ENCODE measurements at places on chromosomes 12 and 14.

- no peak overlapping the region for H3K27ac ChIP-seq
- no peak for DNase-seq
- H3K4me1 ChIP-seq: no peaks in the 10 kb centered on the region
- no peaks in the 10 kb centered on the region for H3K27me3 ChIP-seq
Observed at GRCh38 chr14:103856105-103856504, 8.7 kb upstream of the PPP1R13B start.

DNA sequence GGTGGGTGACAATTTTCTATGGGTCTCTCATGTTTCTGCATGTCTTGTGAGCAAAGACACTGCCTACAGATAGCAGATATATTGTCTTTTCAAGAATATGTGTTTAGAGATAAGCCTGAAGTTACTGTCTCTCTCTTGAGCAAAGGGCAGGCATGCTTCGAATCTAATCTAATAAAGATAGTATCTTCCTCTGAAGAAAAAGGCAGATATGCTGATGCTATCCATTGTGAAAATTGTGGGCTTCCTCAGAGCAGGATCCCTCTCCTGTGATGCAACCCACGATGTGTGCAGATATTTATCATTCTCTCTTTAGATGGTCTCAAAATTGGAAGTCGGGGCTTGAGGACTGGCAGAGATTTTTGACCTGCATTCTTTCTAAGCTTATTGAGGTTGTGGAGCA is 187.0 kb downstream of the DACT1 start:
- H3K36me3 ChIP-seq: no peaks in the 10 kb centered on the region
- H3K27ac ChIP-seq: no peak overlapping the region
- no peak overlapping the region for H3K4me3 ChIP-seq
- no peak for DNase-seq

DNA sequence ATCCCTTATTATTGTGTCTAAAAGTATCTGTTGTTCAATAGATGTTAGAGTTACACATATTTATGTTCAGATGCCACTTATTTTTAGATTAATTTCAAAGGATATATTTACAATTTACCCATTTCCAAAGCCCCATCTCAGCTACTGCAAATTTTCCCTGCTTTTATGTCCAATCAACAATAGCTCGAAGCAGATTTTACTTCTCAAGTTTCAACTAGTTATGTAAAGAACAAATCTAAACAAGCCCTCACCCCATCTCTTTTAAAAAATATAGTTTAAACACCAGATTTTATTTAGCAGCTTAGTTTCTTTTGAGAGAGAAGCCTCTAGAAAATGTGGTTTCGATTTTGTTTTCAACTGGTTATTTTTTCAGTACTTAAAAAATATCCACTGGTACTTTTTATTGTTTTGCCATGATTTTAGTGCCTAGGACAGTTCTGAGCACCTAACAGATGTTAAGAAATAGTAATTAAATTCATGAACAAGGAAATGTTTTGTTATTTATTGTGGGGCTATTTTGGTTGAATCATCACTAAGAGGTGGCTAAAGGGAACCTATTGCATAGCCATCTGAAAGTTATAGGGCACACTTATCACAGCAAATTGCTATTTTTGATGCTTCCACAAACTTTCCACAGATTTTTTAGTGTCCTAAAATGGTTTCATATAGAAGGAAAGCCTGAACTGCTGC is 96.2 kb upstream of the BMP4 start:
- DNase-seq: no peak
- no peak overlapping the region for H3K27ac ChIP-seq
- no peak overlapping the region for H3K4me3 ChIP-seq

DNA sequence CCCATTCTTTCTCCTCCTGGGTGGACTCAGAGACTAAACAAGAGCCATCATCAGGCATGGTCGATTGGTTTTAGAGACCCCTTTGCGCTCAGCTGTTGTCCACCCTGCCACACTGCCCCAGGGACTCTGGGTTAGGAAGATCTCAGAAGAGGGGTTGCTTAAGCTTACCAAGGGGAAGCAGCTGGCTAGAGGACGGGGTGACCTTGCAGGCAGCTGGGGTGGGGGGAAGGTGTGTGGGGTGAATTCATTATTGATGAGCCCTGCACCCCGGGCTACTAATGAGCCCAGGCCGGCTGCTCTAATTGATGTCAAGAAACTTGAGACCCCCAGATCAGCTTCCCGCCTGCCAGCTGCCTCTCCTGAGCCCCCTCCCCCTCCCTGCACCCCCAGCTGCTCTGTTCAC is 8.7 kb upstream of the ZNF385A start:
- no peak overlapping the region for H3K27ac ChIP-seq
- DNase-seq: no peak
- H3K27me3 ChIP-seq: no peaks in the 10 kb centered on the region
- peaks cover 22% of the 10 kb centered on the region for H3K4me1 ChIP-seq
- no peak overlapping the region for H3K4me3 ChIP-seq
- H3K36me3 ChIP-seq: peaks cover 34% of the 10 kb centered on the region

- H3K27me3 ChIP-seq: no peaks in the 10 kb centered on the region
- H3K36me3 ChIP-seq: no peaks in the 10 kb centered on the region
- no peak overlapping the region for H3K4me3 ChIP-seq
- no peak for DNase-seq
- no peaks in the 10 kb centered on the region for H3K4me1 ChIP-seq
Observed at GRCh38 chr14:87443039-87443438, 549.9 kb downstream of the GALC start.

GRCh38 chr14:105660816-105661531 is 134.6 kb downstream of the TMEM121 start:
- H3K36me3 ChIP-seq: no peaks in the 10 kb centered on the region
- no peaks in the 10 kb centered on the region for H3K27me3 ChIP-seq
- no peak overlapping the region for H3K27ac ChIP-seq
- no peaks in the 10 kb centered on the region for H3K4me1 ChIP-seq
- no peak overlapping the region for H3K4me3 ChIP-seq
- DNase-seq: no peak

DNA sequence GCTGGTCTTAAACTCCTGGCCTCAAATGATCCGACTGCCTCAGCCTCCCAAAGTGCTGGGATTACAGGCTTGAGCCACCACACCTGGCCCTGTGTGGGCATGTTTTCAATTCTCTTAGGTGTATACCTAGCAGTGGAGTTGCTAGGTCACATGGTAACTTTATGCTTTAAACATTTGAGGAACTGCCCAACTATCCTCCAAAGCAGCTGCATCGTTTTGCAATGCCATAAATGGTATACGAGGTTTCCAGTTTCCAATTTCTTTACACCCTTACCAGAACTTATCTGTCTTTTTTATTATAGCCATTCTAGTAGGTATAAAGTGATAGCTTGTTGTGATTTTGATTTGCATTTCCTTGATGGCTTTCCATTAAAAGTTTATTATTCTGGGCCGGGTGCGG is 25.1 kb downstream of the RBMS2 start:
- H3K36me3 ChIP-seq: no peaks in the 10 kb centered on the region
- H3K4me1 ChIP-seq: no peaks in the 10 kb centered on the region
- H3K27ac ChIP-seq: no peak overlapping the region
- no peak overlapping the region for H3K4me3 ChIP-seq

GRCh38 chr12:27505109-27505508 is 18.9 kb upstream of the PPFIBP1 start:
- H3K4me1 ChIP-seq: no peaks in the 10 kb centered on the region
- H3K27me3 ChIP-seq: no peaks in the 10 kb centered on the region
- H3K36me3 ChIP-seq: no peaks in the 10 kb centered on the region

- H3K27me3 ChIP-seq: peaks cover 13% of the 10 kb centered on the region
- no peaks in the 10 kb centered on the region for H3K4me1 ChIP-seq
- no peak overlapping the region for H3K4me3 ChIP-seq
- DNase-seq: no peak
- no peaks in the 10 kb centered on the region for H3K36me3 ChIP-seq
Observed at GRCh38 chr12:52218001-52218400, 15.0 kb upstream of the KRT7 start.

DNA sequence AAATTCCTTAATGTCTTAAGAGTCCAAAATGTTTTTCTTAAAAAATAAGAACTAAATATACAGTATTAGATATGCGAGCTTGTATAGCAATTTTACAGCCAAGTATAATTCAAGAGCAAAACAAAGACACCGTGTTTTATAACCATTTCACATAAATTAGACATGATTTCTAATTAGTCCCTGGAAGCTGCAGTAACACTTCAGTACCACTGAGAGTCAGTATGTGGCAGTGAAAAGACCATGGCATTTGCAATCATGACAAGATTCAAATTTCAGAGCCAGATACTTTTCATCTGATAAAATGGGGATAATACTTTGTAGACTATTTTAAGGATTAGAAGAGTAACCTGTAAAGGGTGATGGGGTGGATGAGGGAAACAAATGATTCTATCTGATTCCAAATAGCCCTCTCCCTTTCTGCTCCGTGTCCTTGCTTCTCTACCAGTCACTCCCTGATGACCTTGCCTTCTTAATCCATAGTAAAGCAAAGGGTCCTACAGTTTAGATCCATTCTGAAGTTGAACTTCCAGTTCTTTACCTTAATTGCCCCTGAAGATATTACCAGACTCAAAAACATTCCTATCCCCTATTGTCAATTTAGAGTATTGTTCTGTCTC is 145.4 kb upstream of the ABCD2 start:
- no peaks in the 10 kb centered on the region for H3K4me1 ChIP-seq
- H3K27ac ChIP-seq: no peak overlapping the region
- no peak overlapping the region for H3K4me3 ChIP-seq
- H3K27me3 ChIP-seq: no peaks in the 10 kb centered on the region
- no peaks in the 10 kb centered on the region for H3K36me3 ChIP-seq

DNA sequence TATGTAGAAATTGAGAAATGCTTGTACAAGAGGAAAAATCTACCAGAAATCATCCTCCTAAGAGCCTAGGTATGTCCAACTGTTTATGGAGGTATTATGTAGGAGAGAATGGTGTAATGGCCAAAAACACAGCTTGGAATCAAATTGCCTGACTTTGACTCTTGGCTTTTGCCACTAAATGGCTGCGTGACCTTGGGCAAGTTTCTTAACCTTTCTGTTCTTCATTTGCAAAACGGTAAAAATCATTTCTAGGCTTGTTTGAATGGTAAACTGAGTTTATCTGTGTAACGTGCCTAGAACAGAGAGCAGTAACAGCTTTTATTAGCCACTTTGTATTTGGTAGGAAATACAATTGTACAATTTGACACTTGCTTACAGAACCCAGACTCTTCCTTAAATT is 4.9 kb upstream of the GRIP1 start:
- no peaks in the 10 kb centered on the region for H3K4me1 ChIP-seq
- H3K27me3 ChIP-seq: no peaks in the 10 kb centered on the region
- no peak overlapping the region for H3K27ac ChIP-seq
- H3K4me3 ChIP-seq: no peak overlapping the region

- DNase-seq: no peak
- H3K36me3 ChIP-seq: no peaks in the 10 kb centered on the region
Observed at GRCh38 chr14:29773990-29774389, 153.7 kb downstream of the PRKD1 start.

DNA sequence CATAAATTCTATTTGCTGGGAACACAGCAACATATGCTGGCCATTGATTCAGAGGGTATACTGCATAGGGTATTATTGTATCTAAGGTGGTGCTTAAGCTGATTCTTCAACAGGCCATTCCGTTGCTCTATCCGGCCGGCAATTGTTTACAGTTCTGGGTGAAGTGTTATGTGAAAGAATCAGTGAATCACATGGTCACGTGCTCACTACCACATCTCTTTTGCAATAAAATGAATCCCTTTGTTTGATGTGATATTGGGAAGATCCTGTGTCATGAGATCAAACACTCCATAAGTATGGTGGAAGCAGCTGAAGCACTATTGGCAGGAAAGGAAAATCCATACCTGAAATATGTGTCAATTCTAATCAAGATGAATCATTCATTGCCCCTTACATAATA is 7.6 kb upstream of the USP15 start:
- no peaks in the 10 kb centered on the region for H3K27me3 ChIP-seq
- H3K36me3 ChIP-seq: no peaks in the 10 kb centered on the region
- no peak overlapping the region for H3K4me3 ChIP-seq
- DNase-seq: no peak
- H3K27ac ChIP-seq: no peak overlapping the region
- H3K4me1 ChIP-seq: peaks cover 36% of the 10 kb centered on the region

DNA sequence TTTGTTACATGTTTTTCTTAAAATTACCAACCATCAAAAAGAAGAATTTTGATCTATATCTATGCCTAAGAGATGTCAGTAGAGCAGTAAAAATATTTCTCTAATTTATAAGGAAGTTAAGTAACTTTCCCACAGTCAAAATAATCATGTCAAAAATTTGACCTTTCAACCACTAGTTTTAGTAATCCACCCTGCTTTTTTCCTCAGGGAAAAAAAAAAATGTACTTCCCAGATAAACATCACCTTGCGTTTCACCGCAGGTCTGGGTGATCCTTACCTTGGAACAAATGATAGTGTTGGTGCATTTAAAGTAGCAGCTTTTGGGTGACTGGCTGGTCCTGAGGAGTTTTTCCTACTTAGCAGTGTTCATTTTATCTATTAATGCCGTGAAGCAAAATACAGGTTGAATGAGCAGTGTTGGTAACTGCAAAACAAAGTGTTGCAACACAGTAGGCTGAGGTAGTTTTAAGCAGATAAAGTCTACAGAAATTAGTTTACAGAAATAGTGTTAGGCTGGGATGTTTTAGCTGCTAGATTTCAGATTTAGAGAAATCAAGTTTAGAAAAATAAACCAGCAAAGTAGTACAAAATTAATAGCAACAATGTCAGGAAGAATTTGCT is 137.2 kb upstream of the DNM1L start:
- H3K36me3 ChIP-seq: no peaks in the 10 kb centered on the region
- H3K27ac ChIP-seq: no peak overlapping the region
- H3K4me1 ChIP-seq: no peaks in the 10 kb centered on the region
- H3K4me3 ChIP-seq: no peak overlapping the region

DNA sequence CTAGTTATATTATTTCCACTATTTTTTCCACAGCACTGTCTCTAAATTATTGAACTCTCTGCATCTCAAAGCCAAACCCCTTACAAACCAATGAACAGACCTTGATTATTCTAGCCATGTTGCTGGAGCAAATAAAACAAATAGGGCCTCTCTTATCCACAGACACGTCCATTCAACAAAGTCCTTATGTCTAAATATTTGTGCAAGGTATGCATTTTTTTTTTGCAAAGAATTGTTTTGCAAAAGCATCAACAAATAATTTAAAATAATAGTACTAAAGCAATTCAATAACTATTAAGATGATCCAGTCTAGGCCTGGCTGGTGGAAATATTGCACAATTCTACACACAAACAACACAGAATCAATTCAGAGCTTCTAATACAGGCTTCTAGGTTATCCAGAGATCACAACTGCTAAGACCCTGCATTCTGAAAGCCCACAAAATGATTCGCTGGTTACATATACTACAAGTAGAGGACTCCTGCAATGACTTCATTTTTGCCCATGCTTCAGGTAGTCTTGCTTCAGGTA is 221.0 kb downstream of the SLC25A21 start:
- no peak overlapping the region for H3K27ac ChIP-seq
- DNase-seq: no peak
- no peaks in the 10 kb centered on the region for H3K4me1 ChIP-seq

DNA sequence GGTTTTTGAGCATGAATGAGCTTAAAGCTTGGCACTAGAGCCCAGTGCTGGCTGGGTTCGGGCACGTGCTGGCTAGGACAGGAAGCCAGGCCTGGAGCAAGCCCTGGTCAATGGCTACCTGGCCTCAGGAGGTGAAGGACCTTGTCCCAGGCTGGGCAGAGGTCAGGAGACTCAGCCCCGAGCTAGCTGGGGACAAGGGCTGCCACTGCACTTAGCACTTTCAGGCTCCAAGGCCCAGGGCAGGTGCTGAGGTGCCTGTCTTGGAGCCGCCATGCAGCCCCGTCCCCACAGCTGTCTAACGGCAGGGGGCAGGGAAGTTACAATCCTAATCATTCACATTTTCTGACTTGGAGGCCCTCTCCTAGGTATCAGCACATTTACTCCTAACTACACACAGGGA is 4.3 kb upstream of the AQP6 start:
- no peak for DNase-seq
- no peaks in the 10 kb centered on the region for H3K36me3 ChIP-seq
- no peak overlapping the region for H3K4me3 ChIP-seq
- peaks cover 25% of the 10 kb centered on the region for H3K27me3 ChIP-seq
- no peak overlapping the region for H3K27ac ChIP-seq

All from CD8-positive, alpha-beta memory T cell (primary cell).